ENCODE measurements at places on chromosomes 11 and 22.

DNA sequence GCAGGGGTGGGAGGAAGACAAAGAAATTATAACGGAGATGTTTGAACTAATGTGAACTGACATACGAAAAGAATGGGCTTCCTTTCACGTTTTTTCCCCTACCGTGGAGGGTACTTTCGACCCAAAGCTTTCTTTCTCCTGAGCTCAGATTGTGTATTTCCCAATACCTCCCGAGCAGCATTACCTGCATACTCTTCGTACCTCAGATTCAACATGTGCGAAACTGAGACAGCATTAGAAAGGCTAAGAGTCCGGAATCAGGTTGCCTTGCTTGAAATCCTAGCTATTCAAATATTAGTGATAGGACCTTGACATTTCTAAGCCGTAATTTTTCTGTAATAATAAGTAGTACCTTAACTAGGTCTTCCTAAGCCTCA lies 778 bp upstream of the PAK1 start:
- no peak for DNase-seq

DNA sequence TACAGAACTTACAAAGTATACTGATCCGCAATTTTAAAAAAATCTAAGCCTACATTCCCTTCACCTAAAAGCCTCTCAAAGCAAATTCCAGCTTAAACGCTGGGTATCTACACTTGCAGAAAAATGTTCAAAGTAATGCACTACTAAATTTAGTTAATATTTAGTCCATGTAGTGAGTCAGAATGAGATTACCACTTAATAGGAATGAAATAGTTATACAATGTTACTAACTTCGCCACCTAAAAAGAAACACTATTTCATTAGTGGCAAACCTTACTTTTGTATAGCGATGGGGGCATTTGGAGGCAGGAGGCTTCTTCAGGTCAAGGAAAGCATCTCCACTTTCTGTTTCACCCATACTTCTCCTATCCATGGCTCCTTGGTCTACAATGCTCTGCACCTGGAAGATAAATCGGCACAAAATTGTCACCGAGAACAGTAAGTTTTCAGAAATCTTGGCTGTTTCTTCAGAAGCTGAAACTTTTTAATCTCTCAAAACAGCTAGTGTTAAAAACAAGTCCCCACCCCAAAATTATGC lies 1.2 kb downstream of the EIF4ENIF1 start:
- DNase-seq = no peak

DNA sequence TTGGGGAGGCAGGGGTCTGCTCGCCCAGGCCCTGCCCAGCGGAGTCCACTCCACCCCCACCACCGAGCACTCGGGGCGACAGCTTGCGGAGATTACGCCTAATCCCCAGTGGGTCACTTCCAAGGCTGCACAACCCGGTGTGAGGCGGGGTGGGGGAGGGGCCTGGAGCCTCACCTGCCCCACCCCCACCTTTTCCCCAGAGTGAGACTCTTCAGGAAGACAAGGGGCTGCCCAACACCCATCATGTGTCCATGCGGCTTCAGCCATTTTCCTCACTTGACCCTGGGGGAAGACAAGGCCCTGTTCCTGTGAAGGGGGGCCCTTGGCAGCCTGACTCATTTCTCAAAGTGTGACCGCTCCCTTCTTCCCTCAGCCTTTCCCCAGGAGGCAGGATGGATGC lies 12.5 kb downstream of the SYNGR1 start:
- no peak for DNase-seq

GRCh38 chr11:123683428-123684170 lies 29.2 kb upstream of the SCN3B start:
- no peak for DNase-seq

GRCh38 chr11:69984457-69985261 lies 93.5 kb upstream of the ANO1 start:
- DNase-seq = no peak

GRCh38 chr11:58905721-58906547 lies 33.4 kb upstream of the GLYATL1 start:
- no peak for DNase-seq

DNA sequence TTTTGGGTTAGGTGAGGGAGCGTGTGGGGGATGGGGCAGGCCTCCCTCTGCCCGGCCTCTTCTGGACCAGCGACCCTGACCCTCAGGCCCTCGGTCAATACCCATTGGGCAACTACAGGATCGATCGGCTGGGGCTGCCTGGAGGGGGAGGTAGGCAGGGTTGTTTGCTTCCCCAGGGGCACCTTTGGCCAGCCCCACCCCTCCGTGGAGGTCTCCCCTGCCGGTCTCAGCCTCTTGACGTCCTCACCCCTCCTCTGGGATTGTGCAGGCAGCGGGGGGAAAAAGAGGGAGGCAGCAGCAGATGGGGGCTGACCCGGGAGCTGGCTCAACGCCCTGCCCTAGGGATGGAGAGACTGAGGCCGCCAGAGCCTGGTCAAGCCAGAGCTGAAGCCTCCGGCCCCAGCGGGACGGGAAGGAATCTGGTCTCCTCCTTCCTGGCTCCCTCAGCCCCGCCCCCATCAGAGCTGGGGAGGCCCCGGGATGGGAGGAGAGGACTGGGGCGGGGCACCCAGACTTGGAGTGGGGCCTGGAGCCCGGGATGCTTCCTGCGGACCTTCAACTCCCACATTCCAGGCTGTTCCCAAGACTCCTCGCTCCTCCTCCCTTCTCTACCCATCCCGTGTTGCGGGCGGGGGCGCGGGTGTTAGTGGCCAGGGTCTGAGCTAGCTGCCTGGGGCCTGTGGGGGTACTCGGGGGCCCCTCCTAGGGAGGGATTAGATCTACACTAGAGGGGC lies 14.4 kb upstream of the CDC42EP1 start:
- DNase-seq = peak; percentile 98

- peak; percentile 10 for DNase-seq
Measured at GRCh38 chr11:73949912-73950311, 914 bp upstream of the DNAJB13 start.

GRCh38 chr11:76609736-76610370 lies 60.7 kb downstream of the LRRC32 start:
- DNase-seq = no peak

- DNase-seq = no peak
Measured at GRCh38 chr11:23554002-23554401, 693.7 kb upstream of the CCDC179 start.

DNA sequence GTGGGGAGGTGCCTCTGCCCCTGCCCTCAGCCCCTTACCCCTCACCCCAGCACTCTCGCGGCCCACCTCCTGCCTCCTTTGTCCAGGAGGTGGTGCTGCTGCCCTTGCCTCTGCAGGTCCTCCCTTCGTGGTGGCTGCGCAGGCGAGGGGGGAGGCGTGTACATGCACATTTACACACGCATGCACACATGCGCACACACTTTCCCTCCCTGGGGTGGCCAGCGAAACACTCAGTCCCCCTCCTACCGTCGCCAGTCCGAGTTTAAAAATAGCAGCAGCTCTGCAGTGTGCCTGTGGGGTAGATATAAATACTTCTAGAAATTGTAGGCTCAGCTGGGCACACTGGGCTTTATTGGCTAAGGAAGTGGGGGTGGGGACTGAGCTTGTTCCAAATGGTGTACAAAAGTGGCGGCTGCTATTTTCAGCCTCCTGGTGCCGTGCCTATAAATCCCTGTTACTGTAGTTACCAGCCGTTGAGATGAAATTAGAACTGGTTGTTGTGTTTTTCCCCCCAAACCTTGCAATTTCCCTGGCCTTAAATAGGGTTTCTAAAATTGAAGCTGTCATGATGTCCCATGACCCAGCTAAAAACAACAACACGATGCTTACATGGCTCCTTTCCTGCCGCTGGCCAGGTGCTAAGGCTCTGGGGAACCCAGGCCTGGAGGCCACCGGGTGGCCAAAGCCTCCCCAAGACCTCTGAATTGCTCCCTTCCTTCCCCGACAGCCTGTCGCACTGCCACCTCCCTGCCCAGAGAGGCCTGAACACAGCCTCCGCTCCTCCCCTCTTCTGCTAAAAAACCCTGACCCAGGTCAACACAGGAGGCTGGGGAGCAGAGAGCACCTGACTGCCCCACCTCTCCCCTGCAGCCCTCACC lies 12.4 kb downstream of the PICK1 start:
- DNase-seq = peak; percentile 94

DNA sequence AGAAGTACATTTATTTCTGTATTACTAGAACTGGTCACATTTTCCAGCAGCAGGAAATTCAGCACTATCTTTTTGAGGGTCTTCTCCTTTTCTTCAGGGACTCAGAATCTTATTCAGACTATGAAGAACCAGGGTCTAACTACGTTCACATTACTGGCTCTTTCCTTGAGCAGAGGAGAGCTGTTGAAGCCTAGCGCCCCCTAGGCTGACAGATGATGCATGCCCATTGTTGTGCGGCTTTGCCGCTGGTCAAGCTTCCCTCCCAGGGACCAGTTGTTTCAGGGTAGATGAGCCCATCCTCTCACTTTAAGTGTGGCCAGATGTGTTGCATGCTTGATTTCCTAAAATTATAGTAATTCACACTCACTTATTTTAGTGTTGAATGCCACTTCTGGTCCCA lies 168.2 kb upstream of the PDGFD start:
- no peak for DNase-seq

DNA sequence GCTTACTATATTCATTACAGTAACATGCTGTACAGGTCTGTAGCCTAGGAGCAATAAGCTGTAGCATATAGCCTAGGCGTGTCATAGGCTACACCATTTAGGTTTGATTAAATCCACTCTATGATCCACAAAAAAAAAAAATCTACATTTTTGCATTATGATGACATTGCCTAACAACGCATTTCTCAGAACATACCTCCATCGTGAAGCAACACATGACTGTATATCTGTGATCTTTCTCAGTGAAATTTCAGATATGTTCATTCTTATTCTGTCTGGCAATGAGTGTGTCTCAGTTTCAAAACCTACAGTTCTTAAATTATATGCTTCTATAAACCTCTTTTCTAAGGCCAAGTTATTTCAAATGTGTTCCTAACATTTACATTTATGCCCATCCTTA lies 140.3 kb downstream of the CADM1 start:
- no peak for DNase-seq

GRCh38 chr11:70490208-70490607 lies 91.9 kb downstream of the CTTN start:
- DNase-seq = peak; percentile 40

- no peak for DNase-seq
Measured at GRCh38 chr11:91921974-91922373, 302.6 kb upstream of the FAT3 start.

- DNase-seq = no peak
Measured at GRCh38 chr22:45159652-45160462, 3.9 kb upstream of the NUP50 start.

GRCh38 chr11:71284525-71285092 lies 32.2 kb upstream of the SHANK2 start:
- peak; percentile 19 for DNase-seq

GRCh38 chr11:45538939-45539338 lies 126.5 kb downstream of the CHST1 start:
- no peak for DNase-seq

GRCh38 chr11:104328512-104328907 lies 164.6 kb upstream of the PDGFD start:
- no peak for DNase-seq

GRCh38 chr11:61514050-61514917 lies 5.7 kb downstream of the LRRC10B start:
- no peak for DNase-seq

DNA sequence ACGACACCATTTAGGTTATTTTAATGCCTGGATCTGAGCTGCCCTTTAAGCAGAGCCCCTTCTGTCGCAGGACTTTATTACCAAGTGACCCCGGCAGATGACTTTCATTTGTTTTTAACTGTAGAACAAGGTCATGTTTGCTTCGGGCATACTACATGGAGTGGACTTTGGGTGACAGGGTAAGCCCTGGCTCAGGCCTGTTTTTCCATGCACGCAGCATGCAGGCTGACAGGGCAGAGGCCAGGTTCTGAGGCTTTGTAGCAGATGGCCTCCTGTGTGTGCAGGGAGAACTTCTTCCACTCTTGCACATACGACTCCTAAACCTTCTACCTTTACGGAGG lies 50.5 kb downstream of the SNX19 start:
- no peak for DNase-seq

DNA sequence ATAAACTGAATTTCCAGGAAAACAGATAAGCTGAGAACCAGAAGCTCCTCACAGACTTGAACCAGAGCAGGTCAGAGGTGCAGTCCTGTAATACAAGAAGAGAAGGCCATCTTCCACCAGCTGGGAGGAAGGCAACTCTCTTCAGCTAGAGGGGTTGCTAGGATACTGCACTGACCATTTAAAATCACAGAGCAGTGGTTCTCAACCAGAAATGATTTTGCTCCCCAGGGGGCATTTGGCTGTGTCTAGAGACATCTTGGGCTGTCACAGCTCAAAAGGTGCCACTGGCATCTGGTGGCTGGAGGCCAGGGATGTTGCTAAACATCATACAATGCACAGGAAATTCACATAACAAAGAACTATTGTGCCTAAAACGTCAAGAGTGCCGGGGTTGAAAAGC lies 17.2 kb downstream of the OPCML start:
- DNase-seq = no peak

GRCh38 chr11:134863294-134863693 lies 451.3 kb upstream of the B3GAT1 start:
- DNase-seq = no peak

GRCh38 chr11:111749646-111750045 lies 16.5 kb downstream of the PPP2R1B start:
- DNase-seq = no peak

GRCh38 chr11:101436511-101437142 lies 147.2 kb downstream of the TRPC6 start:
- DNase-seq = no peak

DNA sequence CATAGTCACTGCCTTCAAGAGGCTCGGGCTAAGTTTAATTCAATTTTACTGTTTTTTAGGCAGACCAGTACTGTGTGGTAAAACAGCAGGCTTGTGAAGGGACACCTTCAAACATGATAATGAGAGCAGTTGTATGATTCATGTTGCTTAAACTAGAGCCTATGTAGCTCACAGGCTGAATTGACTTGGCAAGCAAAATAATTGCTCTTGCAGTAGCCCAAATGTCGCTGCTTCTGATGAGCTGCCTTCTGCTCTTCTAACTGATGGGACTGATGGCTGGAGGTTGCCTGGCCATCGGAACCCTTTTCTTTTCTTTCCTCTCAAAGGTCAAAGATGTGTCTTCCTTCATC lies 137.6 kb downstream of the MAML2 start:
- no peak for DNase-seq

DNA sequence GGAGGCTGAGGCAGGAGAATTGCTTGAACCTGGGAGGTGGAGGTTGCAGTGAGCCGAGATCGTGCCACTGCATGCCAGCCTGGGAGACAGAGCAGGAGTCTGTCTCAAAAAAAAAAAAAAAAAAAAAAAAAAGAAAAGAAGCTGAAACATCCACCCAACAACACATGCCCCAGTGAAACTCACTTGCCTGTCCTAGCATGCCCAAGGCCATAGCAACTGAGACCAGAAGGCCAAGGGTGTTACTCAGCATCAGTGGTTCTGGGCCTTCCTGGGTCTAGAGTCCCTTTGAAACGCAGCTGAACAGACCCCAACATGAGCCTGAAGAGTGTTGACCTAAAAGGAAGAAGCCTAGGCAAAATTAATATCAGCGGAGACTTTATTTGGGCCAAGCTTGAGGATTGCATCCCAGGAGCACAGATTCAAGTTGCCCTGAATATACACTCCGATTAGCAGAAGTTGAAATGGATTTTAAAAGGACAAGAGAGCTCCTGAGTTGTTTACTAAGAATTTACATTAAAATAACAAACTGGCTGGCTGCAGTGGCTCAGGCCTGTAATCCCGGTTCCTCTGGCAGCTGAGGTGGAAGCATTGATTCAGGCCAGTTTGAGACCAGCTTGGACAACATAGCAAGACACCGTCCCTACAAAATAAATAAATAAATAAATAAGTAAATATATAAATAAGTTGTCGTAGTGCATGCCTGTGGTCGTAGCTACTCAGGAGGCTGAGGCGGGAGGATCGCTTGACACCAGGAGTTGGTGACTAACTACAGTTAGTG lies 7.0 kb downstream of the PRDX5 start:
- no peak for DNase-seq

Measured in sigmoid colon (tissue), 7 donors.